ENCODE measurements at places on chromosomes 1 and 21. TPM values are rescaled to one million over a fixed set of nuclear protein-coding genes. Genes with fewer than 3 reads are reported as not detected.
A peak's percentile ranks its signal among the peaks of the same experiment; 100 is the strongest.

MCOLN2 gene
- total RNA-seq, result 1.8 TPM

GRCh38 chr1:182301467-182302198, 90.0 kb downstream of the GLUL start:
- DNase-seq, result no peak

- DNase-seq, result no peak
Measured at GRCh38 chr21:33691945-33692603, 49.8 kb downstream of the ITSN1 start.

DNA sequence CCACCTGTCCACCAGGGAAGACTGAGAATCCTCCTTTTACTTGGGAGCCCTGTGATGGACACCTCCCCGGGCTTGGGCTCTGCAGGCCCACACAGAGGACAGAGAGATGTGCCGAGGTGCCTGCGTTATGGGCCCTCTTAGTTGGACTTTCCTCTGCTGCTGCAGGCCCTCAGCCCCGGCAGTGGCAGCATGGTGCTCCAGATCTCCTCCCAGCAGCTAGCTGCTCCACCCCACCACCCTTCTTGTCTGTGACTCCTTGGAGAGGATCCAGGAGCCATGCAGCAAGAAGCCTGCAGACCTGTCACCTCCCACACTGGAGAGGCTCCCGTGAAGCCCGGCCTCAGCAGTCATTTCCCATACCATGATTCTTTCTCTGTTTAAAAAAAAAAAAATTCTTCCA, 27.4 kb downstream of the PHGDH start:
- no peak for DNase-seq

CELF3 gene
- total RNA-seq, result 0.40 TPM

DNA sequence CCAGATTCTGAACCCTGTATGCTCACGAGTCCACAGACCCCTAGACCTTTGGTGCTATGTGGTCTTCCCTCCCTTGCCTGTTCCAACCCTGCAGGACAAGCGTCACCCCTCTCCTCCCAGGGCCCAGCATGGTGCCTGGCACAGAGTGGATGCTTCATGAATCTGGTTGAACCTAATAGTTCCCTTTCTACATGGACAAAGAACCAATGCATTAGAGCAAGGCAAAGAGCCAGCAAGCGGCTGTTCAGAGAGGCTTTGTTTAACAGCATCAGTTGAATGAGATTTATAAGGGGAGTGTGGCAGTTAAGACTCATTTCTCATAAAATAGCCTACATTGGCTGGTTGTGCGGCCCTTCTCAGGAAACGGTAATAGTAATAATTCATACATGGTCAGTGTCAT, 14.9 kb downstream of the SLC26A9 start:
- no peak for DNase-seq

DNA sequence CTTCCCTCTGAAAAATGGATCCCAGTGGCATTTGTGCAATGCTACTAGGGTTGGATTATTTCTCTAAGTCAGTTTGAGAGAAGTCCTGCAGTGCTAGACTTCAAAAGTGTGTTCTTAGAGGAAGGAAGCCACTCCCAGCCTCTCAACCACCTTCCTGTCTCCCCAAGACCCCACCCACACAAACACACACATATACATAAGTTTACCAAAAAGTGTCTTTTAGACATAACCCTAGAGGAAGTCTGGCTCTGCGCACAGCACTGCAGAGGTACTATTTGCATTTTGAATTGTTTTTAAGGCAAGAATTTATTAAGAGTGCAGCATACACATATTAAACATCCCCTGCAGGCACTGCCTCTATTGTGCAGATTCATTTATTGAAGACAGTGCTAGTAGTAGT, 127.3 kb downstream of the HHIPL2 start:
- no peak for DNase-seq

GRCh38 chr1:208177656-208178055, 66.5 kb downstream of the PLXNA2 start:
- peak; percentile 51 for DNase-seq

HHAT gene
- 14.4 TPM for total RNA-seq

GRCh38 chr1:68994096-68994495, 497.2 kb upstream of the DEPDC1 start:
- DNase-seq, result no peak

DNA sequence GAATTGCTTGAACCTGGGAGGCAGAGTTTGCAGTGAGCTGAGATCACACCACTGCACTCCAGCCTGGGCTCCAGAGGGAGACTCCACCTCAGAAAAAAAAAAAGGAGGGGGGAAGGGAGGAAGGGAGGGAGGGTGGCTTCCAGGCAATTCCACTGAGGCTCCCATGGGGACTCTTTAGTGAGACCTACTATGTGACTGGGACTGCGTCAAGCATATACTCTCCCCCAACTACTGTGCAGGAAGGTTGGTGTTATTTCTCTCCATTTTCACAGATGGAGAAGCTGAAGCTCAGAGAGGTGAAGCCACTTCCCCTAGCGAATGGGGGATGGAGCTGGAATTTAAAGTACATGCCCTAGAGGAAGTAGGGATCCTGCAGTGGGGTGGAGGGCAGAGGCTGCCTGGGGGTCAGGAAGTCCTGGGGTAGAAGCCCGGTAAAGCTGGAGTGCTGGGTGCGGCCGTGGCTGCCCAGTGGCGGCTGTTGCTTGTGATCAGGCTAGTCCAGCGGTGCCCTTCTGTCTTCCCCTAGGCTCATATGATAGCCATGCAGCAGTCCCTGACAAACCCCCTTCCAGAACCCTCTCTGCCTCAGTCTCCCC, 40.3 kb downstream of the RAP1GAP start:
- DNase-seq, result no peak

DNA sequence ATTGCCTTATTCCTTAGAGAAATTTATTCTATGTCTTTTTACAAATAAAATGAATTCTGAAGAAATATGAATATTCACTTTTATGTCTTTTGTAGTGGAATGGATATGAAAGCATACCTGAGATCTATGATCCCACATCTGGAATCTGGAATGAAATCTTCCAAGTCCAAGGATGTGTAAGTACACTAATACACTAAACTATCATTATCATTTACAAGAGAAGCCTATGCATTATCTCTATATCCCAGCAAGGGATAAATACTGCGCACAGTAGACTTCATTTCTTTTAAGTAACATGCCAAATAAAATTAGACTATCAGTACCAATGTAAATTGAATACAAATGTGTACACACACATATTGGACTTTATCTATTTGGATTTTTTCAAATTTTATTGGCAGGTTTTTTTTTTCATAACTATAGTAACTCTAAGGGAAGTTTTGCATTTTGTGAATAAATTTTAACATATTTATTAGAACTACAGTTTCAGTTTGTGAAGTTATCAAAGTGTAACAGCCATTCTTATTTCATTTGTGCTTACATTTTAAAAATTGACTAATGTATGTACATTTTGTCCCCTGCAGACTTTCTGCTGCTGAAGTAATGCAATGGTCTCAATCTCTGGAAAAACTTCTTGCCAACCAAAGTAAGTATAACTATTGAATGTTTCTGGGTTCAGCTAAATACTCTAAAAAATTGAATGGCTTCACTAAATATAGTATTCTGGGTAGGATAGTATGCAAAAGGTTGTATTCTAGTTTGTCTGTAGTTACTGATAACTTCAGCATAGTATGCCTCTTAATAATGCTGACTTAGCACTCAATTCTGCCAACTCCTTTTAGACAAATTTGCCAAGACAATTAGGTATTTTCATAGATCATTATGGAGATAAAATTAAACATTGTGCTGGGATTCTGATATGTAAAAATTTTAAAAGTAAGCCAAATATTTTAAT, 894 bp downstream of the RGS1 start:
- DNase-seq, result no peak

- DNase-seq, result no peak
Measured at GRCh38 chr1:191839891-191840290, 318.4 kb upstream of the RGS18 start.

GRCh38 chr1:2854611-2855010, 53.1 kb upstream of the TTC34 start:
- no peak for DNase-seq

DNA sequence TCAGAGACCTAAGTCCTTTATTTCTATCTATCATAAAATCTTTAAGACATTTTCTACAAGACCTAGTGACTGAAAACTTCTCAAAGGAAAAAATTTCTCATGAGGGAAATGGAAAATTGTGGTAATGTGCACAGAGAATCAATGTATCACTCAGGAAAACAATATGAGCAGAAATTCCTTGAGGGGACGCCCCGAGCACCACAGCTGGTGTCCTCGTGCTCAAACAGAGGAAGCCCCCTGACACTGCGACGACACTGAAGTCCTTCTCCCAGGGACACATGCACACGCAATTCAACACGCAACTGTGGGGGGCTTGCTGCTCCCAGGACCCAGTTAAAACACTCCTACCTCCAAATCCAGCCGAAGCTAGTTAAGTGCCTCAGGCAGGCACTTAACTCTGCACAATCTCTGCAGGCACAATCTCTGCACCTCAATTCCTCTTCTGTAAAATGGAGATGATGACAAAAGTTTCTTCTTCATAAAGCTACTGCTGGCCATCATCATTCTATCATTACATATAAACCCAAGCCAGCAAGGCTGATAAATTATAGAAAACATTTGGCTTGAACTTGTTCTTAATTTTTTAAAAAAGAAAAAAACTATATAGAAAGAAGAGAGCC, 16.0 kb downstream of the ZBTB17 start:
- no peak for DNase-seq

C1orf226 gene
- 31.4 TPM for total RNA-seq

- no peak for DNase-seq
Measured at GRCh38 chr1:23836037-23836436, 10.8 kb upstream of the HMGCL start.

DNA sequence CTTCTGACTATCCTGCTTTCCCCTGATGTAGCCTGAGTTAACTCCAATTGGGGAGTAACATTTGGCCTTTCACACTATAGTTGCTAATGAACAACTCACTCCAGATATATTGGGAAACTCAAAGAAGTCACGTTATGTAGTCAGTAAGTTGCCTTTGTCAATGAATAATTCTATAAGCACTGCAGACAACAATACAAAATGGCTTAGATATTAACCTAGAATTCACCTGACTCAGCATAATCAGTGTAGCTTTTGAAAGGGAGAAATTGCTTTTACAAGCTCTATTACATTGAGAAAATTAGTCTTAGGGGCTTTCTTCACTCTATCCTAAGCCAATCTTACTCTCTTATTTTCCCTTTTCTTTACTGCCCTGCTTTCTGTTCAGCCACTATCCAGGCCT, 303.5 kb upstream of the NR5A2 start:
- DNase-seq, result no peak

DNA sequence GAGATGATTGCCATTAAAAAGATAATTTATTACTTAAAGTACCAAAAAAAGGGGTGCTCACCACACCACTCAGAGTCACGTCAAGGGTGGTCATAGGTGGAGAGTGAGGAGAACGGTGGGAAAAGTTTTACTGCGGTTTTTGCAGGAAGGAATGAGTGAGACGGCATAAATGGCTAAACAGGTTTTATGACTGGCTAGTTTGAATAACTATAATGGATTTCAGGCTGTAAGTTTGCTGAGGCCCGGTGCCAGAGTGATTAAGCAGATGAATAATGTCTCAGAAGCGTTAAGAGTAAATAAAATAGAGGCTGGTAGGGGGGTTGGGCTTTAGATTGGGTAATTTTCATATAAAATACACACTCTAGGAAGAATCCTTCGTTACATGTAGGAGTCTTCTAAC, 1337.8 kb downstream of the AMY1C start:
- no peak for DNase-seq

GRCh38 chr1:201115390-201115937, 3.2 kb upstream of the CACNA1S start:
- no peak for DNase-seq

GRCh38 chr1:52927212-52928014, at the start of gene SCP2:
SCP2 (plus strand) TSS chr1:52927276; CDS start chr1:52927397, 121 bp downstream.
- peak; percentile 77 for DNase-seq

DNA sequence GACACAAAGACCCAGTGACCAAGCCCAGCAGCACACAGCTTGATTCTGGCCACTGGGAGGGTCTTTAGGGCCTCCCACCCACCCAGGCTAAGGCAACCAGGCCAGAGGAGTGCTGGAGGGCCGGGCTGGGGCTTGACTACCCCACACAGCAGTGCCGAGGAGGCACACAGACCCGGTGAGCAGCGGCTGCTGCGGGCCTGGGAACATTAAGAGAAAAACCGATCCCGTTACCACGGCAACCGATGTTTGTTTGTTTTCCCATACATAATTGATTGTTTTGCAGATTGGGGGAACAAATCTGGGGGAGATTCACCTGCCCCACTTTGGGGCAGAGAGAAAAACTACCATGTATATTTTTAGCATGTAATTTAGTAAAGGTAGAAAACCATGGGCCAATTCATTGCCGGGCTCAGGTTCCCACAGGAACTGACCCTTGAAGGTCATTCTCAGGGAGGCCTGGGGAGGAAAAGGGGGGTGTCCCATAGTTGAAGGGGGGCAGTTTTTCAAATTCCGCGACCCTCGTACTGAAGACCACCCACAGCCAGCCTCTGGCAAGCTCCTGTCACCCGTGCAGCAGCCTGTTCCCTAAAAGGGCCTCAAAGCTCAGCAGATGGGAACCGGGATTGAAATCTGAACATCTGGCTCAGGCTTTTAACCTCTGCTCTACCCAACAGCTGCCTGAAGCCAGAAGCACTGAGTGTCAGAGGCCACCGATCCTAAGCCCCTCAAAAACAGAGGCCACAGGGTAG, 35.3 kb downstream of the CHD5 start:
- no peak for DNase-seq

INPP5B gene
- total RNA-seq, result 25.8 TPM

PRXL2B gene
- 133 TPM for total RNA-seq

DNA sequence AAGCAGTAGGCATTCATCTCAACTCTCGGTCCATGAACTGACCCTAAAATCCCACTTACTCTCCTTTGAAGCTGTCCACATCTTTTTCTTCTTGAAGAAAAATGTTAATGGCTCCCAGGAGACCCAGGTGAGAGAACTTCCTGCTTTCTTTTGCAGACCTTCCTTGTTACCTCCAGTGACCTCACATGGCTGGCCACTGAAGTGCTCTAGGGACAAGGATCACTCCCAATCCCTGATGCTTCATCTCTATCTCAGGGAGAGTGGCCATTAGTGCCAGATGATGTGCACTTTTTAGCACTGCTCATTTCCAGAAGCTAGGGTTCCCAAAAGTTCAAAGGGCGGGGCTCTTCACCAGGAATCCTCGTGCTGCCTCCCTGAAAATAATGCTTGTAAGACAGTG, 16.2 kb downstream of the PLXNA2 start:
- DNase-seq, result no peak

TCP10L gene
- 2.1 TPM for total RNA-seq

DNA sequence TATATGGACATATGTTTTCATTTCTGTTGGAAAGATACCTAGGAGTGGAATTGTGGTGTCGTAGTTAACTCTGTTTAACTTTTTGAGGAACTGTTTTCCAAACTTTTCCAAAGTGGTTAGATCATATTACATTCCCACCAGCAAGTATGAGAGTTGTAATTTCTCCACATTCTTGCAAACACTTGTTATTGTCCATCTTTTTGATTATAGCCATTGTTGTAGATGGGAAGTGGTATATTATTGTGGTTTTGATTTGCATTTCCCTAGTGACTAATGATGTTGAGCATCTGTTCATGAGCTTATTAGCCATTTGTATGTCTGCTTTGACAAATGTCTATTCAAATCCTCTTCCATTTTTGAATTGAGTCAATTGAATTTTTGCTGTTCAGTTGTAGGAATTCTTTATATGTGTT, 19.8 kb downstream of the CAMTA1 start:
- DNase-seq, result no peak

OR2L3 gene
- total RNA-seq, result not detected

- DNase-seq, result no peak
Measured at GRCh38 chr1:234562334-234562733, 47.6 kb downstream of the IRF2BP2 start.

CHRM3 gene
- 4.4 TPM for total RNA-seq
